ENCODE measurements at places on chromosomes 2 and 18.
A peak's percentile ranks its signal among the peaks of the same experiment; 100 is the strongest.

DNA sequence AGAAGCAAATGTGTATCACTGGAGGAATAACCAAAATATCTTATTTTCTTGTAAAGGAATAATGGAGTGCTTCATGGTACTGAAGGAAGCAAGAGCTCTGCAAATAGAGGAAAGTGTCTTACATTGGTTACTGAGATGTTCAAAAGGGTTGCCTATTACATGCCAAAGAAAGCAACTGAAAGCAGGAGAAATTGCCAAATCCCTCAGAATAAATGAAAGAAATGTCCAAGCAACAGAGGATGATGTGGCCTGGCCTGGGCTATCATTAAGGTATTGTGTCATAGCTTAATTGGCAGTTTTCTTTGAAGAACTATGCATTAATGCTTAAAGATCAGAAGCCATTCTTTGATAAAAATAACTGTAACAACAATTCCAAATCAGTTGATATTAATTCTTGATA lies 173.7 kb downstream of the RAB3GAP1 start:
- no peak for DNase-seq

DNA sequence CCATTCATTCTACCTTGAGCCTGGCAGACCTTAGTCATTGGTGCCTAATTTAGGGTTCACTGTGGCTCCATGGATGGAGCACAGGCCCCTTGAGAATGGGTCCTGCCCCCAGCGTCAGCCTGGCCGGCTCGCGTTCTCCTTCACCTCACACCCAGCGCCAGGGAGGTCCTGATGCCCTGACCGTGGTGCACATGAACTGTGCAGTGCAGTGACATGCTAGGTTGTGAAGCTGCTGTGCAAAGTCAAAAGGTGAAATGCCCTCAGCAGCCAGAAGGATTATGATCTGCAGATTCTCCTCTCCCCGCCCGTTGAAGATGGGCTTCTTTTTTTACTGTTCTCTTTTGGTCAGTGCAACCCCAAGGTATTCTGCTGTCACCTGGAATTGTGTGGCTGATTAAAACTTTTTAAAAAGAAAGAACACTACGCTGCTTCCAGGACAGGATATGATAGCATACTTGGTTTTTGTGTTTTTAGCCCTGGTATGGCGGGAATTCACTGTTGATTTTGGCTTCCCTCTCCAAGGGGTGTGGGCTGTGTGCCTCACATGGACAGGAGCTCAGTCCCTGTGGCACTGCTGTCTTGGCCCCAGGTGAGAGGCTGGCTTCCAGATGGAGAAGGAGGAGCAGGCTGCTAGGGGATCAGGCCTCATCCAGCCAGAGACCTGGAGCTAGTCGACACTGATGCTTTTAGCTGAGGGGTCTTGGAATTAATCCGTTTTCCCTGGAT lies 49.4 kb upstream of the MCFD2 start:
- no peak for DNase-seq

DNA sequence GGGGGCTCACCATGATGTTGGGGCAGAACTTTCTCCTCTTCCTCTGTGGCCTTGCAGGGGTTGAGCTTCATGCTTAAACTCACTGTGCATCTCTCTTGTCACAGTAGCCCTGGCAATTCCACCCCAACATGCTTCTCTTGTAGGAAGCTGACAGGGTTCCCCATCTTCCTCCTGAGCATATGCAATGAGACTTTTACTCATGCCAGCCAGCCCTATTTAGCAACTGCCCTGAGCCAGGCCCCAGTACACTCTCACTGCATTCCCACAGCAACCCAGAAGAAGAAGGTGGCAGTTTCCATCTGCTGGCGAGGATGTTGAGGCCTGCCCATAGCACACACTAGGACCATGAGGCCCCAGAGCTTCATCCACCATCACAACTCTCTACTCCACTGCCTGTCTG lies 72.2 kb upstream of the TEX51 start:
- DNase-seq: no peak

GRCh38 chr2:94995553-94996304 lies 29.8 kb upstream of the MAL start:
- no peak for DNase-seq

DNA sequence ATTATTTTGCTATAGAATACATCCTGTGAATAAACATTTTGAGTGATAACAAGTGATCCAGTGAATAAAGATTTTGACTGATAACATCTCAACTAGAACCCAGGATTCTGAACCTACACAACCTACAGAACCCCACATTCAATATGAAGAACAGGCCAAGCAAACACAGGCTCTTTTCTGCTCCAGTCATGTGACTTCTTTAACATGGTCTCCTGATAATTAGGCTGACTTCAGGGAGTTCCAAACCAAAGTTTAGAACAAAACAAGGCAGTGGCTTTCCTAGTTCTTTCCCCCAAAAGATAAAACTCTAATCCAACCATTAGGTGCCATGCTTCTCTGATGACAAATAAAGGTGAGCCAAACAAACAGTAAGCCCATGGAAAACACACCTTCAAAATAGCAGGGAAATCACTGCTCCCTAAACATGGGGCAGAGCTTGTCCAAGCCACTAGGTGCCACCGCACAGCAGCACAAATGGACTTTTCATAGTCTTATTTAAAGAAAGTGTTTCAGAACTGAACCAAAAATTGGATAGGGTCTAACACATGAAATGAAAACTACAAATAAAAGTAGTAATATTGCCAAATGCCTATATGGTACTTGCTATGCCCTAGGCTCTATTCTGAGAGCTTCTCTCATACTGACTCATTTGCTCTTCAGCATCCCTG lies 95.3 kb downstream of the EVA1A start:
- DNase-seq: no peak

GRCh38 chr2:177724398-177725287 lies 332.1 kb downstream of the AGPS start:
- peak; percentile 35 for DNase-seq

GRCh38 chr18:76479351-76480238 lies 15.4 kb downstream of the ZNF516 start:
- DNase-seq: no peak

GRCh38 chr2:238615187-238615586 lies 188.5 kb downstream of the ASB1 start:
- no peak for DNase-seq

GRCh38 chr2:105138643-105139042 lies 100.8 kb downstream of the MRPS9 start:
- DNase-seq: no peak

- no peak for DNase-seq
Observed at GRCh38 chr2:129402076-129402475, 577.4 kb upstream of the RAB6C start.

GRCh38 chr2:25483607-25484266 lies 142.0 kb upstream of the DNMT3A start:
- DNase-seq: no peak

- peak; percentile 89 for DNase-seq
Observed at GRCh38 chr2:96116424-96116878, at the start of gene ADRA2B. ADRA2B (minus strand) TSS chr2:96116571; CDS start chr2:96116149, 422 bp downstream.

GRCh38 chr2:29314816-29315571 lies 199.8 kb downstream of the CLIP4 start:
- DNase-seq: peak; percentile 49

DNA sequence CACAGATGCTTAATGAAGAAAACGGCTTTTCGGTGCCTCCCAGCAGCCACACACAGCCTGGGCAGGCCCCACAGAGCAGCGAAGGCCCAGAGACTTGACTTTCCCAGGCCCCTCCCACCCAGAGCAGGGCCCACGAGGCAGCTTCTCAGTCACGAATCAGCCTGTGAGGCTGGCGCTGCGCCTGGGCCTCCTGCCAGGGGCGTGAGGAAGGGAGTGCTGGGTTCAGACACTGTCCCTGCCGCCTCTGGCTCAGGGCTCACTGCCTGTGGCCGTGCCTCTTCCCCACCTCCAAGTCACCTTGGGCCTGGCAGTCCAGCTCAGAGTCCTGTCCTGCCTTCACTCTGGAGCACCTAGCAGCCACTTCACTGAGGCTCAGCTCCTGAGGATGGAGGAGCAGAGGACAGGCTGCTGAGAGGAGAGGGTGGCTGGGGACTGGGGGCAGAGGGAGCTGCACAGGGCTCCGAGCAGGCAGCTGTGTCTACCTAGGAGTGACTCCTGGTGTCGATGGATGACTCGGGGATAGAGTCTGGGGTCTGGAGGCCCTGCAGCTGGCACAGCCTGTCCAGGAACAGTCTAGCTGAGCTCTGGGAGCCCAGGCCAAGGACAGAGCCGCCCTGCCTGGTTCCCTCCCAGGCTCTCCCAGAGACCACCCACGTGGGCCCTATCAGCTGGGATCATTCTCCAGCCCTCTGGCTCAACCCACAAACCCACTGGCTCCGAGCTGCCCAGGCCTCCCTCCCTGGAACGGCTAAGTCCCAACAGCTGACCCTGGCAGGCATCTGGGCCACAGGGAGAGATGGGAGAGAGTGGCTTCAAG lies 36.4 kb upstream of the FOSL2 start:
- no peak for DNase-seq

GRCh38 chr18:6509417-6509816 lies 94.7 kb upstream of the L3MBTL4 start:
- DNase-seq: no peak

DNA sequence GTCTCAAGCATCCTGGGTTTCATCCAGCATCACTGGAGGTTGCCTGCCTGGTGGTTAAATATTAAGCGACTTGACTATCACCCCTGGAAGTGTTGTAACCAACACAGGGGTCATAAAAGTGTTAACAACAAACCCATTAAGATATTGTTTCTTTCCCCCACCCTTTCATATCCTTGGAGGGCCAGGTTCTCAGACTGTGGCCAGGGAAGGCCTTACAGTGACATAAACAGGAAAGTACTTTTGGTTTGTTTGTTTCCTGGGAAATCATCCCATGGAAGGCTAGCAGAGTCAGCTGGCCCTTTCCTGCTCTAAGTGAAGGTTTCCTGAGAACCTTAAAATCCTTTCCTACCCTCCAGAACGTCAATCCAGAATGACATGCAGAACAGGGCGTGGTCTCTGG lies 160.9 kb downstream of the CLIP4 start:
- DNase-seq: no peak

DNA sequence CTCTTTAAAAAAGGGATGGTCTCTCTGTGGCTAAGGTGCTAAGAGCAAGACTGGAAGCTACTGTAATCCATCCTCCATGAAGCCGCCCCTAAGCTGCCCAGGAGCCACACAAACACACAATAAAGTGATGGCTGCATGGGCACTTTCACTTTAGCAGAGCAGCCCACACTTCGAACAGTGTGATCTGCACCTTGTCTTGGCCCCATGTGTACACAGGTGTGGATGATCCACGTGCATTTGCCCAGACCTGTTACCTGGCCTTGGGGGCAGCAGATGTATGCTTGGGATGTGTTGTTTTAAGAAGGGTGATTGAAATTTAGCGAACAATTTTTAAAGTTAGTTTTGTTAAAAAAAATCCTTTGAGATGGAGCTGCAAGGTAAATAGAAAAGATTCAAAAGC lies 39.9 kb downstream of the TMEM178A start:
- no peak for DNase-seq

All from GM13976 (cell line).